ENCODE measurements at places on chromosomes 16 and 17.
A peak's percentile ranks its signal among the peaks of the same experiment; 100 is the strongest.

DNA sequence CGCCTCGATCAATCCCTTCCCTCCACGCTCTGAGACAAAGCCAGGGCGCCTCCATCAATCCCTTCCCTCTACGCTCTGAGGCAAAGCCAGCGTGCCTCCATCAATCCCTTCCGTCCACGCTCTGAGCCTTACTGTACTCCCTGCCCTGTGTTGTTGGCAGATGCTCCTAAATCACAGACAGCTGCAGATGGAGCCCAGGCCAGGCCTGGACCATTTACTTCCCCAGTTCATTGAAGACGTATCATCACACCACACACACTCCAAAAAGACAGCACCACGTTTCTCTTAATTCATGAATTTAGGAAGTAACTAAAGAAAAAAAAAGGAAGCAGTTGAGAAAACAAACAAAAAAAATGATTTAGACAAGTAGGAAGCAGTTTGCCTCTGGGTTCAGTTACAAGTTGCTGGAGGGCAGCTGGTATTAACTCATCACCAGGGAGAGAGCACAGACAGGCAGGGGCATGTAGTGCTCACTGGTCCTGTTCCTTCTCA is 7.4 kb upstream of the CD300LD start:
- DNase-seq: peak; percentile 31

- peak; percentile 45 for DNase-seq
Observed at GRCh38 chr17:31008374-31009041, 37.7 kb downstream of the RNF135 start.

DNA sequence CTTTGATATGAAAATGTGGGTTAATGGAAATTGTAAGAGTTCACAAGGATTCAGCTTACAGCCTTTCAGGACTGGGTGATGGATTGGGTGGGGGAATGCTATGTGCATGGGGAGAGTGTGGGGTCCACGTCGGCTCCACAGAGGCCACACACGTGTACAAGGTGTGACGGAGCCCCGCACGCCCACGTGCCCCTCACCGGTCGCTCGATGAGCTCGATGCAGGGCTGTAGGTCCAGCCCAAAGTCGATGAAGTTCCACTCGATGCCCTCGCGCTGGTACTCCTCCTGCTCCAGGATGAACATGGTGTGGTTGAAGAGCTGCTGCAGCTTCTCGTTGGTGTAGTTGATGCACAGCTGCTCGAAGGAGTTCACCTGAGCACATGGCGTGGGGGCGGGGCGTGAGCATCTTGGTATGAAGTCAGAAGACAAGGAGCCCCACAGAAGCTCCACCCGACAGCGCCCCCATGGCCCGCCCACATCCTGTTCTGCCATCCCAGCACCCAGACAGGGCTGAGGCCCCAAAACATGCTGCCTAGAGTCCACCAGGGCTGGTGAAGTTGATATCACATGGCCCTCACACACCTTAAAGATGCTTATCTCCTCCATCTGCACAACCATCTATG is 99.1 kb downstream of the MYH11 start:
- no peak for DNase-seq

- DNase-seq: no peak
Observed at GRCh38 chr16:84159007-84159406, 13.9 kb downstream of the DNAAF1 start.

DNA sequence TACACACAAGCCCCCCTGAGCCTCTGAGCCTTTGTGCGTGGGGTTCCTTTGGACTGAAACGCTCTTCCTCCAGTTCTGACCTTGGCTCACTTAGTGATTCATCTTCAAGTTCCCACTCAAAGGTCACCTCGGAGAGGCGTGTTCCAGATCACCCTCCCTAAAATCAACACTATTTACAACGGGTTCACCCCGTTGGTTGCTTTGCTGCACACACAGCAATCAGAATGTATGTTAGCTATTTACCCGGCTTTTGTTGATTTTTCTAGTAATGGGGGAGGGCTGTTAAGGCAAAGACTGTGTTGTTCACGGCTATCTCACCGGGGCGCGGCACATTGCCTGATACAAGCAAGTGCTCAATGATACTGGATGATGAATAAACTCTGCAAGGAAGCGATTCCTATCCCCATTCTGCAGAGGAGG is 977 bp downstream of the NAGPA start:
- no peak for DNase-seq

DNA sequence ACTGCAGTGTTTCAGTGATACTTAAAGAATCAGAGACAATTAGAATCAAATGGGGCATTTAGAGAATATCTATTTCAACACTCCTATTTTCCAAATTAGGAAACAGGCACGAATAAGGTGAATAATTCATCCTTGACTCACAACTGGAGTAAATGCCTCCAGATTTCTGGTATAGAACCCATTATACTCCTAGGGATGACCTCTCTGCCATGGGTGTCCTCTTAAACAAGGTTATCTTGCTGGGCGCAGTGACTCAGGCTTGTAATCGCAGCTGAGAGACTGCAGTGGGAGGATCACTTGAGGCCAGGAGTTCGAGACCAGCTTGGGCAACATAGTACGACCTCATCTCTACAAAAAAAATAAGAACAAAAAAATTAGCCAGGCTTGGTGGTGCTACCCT is 139.8 kb upstream of the ELAC2 start:
- no peak for DNase-seq

DNA sequence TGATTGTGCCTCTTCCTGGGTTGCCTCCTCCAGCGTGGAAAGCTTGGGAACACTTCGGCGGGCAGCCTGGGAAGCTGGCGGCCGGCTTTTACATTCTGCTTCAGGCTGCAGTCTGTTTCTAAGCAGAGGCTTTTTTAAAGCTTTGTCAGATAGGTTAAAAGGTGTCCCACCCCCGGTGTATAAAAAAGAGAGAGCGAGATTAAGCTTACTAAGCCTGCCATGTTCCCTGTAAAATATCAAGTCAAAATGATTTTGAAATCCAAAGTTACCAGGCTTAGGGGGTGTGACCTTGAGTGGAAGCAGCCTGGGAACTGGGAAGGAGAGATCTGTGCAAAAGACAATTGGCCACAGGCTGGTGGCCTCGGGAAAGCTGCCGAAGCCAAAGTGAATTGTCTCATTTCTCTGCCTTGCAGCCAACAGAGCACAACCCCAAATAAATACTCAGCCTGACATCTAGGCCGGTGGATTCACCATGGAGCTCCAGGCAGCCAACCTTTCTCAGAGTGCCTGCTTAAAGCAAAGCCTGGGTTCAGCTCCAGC is 254.5 kb downstream of the FTO start:
- DNase-seq: no peak

GRCh38 chr16:77732241-77732946 is 10.1 kb downstream of the NUDT7 start:
- no peak for DNase-seq

DNA sequence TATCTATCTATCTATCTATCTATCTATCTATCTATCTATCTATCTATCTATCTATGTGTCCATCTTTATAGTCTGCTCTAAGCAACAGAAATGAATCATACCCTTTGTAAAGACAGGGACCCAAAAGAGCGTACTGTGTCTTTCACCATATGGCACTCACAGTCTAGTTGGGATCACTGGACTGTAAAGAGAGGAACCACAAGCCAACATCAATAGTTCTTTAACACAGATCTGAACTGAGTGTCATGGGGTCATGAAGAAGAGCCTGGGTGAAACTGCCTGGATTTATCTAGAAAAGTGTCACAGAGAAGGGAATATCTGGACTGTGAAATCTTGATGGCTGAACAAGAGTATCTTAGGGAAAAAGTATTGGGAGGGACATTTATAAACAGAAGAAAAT is 619.1 kb upstream of the SOX9 start:
- no peak for DNase-seq

- DNase-seq: no peak
Observed at GRCh38 chr16:68086336-68086841, 1.2 kb downstream of the NFATC3 start.

DNA sequence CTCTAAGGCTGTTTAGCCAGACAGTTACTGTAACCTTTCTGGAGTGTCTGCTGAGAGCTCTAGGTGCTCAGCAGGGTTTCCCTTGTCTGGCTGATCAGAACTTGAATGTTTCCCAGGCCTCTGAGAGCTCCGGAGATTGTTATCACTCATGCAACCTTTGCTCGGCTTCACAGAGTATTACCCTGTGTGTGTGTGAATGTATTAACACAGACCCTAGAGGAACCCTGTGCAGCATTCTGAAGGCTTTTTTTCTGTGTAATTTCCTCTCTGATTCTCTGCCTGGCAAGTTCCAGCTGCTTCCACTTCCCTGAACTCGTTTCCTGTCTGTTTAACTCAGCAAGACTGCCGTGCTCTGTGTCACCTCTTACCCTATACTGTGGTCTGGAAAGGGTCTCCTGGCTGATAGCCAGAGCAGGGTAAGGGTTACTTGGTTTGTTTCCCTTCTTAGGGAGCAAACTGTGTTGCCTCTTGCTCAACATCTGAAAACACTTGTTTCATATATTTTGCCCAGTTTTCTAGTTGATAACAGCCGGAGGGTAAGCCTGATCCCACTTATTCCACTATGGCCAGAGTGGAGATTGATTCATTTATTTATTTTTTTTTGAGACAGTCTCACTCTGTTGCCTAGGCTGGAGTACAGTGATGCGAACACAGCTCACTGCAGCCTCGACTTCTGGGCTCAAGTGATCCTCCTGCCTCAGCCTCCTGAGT is 21.7 kb downstream of the PRMT7 start:
- no peak for DNase-seq

DNA sequence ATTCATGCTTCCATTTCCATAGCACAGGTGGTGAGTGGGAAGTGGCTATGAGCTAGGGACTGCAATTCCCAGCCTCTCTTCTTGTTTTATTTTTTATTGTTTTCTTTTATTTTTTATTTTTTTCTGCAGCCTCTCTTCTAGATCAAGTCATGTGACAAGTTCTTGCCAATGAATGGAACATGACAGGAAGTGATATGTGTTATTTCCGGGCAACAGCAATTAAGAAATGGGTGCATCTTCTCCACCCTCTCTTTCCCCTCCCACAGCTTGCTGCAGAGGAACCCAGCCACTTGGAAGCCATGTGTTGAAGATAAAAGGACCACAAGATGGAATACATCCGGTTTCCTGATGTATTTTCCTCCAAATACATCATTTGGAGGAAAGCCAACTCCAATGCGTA is 23.6 kb downstream of the IRX5 start:
- DNase-seq: no peak

- DNase-seq: no peak
Observed at GRCh38 chr16:70760221-70760620, 40.7 kb downstream of the VAC14 start.

- DNase-seq: no peak
Observed at GRCh38 chr16:1532081-1532760, 1.2 kb upstream of the TMEM204 start.

- no peak for DNase-seq
Observed at GRCh38 chr16:55817236-55817912, 15.5 kb downstream of the CES1 start.

DNA sequence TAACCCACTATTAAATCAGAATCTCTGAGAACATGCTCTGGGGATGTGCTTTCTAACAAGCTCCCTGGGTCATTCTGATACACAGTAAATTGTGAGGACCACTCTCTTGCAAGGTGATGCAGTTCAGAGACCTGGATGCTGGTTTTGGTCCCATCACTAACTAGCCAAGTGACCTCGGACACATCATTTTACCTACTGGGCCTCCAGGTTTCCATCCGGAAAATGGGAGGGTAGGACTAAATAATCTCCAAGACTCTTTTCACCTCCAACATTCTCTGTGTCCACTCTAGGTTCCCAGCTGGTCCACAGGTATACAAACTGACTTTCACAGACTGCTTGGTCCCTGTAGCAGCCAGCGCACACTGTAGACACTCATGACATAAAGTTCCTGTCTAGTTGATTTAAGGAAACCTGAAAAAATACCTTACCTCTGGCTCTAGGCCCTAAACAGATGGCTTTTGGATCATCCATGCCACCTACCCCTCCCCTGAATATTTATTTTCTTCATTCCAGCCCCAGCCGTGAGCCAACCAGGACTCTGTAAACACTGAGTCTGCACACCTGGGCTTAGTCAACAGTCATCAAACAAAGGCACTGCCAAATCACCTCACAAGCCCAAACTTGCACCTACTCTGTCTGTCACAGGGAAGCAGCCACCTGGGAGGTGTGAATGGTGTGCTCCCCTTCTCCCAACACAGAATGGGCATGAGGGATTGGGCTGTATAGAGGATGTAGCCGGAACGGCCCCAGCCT is 51.3 kb upstream of the MRPS23 start:
- DNase-seq: no peak

DNA sequence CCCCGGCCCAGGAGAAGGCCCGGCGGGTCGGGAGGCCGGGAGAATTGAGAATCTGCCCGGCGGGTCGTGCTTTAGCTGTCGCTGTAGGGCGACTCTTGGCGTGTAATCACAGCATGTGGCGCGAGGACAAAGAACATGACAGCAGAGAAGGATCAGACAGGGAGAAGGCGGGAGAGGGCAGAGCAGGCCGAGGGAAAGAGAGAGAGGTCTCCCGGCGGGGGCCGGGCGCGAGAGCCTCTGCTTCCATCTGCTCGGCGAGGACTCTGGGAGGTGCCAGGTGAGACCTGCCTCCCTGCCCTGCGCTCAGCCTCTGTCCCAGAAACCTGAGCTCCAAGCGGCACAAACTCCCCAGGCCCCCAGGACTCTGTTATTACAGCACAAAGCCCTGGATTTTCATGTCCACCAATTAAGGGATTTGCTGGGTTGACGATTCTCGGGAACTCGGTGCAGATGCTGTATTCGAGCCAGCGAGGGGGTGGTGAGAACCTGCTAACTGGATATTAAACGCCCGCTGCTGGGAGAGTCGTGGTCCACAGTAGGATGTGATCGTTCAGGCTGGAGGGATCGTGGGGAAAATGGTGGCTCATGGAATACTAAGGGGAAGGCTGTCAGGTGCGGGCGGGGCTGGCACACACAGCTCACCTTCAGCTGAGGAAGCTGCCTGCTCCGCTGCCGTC is 172.0 kb upstream of the CIBAR2 start:
- DNase-seq: no peak

GRCh38 chr16:27935076-27935475 is 128.4 kb downstream of the GSG1L start:
- DNase-seq: no peak

DNA sequence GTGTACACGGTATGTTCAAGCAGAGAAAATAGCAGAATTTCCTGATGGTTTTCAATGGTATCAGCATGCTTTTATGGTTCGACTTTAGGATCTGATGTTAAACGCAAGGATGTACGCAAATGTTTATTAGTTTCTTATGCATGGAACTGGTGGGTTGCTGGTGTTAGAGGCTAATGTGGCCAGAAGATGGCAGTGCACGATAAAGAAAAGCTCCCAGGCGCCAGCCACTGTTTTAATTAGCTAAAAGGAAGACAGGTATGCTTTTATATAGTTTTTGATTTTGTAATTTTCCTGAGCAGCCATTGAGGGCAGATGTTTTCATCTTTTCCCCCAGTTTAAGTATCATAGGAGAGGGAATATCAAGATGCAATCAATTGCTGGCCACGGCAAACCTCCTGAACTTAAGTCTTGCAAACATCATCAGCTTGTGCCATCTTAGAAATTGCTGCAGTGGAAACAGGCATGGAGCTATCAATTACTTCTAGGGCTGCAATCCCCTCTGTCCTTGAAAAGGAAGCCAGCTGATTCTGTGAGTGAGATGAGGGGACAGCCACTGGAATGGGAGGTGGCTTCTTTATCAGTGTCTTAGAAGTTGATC is 648.5 kb upstream of the RBFOX1 start:
- DNase-seq: no peak

Data from CD4-positive, alpha-beta T cell treated with Interferon alpha-2 for 1 hour (primary cell).